Stimulated activated CD4-positive, alpha-beta T cell treated with anti-CD3 and anti-CD28 coated beads, Interleukin-2, amount 100 ng/mL, for 4 hours (primary cell): ENCODE measurements at places on chromosomes 5 and 9.

DNA sequence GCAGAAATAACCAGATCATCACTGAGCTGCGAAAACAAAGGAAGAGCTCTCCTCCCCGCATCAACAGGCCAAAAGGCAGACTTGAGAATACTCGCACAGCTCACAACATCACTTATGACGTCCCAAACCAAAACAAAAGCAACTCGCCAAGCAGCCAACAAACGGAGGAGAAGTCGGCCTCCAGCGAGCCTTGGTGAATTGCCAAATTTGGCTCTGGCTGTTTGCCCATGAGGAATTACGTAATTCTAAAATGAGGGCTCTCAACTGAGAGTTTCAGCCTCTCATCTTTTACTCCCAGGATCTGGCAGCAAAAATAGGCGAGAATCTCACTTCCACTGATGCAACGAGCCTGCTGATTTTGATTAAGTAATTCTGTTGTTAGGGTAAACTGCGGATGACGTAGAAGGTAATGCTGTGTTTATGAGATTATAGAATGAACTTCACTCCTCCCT lies 51.7 kb upstream of the SEMA6A start:
- no peak for DNase-seq

DNA sequence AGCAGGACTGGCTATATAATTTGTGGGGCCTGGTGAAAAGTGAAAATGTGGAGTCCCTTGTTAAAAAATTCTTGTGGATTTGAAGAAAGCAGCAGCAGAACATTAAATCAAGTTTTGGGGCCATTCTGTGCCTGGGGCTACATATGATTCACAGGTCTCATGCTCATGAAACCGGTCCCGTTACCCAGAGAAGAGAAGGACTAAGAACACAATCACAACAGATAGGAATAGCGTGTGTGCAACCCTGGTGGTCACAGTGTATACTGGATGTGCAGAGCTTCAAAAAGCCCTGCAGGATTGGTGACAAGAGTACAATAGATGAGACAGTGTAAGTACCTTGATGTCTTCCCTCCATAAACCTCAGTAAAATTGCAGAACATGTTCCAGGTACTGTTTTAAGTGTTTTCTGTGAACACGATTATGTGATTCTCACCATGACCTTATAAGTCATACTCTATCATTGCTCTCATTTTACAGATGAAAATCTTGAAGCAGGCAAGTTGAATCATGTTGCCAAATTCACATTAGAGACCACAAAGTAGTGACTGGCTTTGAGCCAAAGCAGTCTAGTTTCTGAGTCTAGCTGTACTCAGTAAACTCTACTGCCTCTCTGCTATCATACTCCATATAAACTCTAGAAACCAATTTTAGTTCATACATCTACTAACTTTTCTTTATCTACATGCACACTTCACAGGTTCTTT lies 636.5 kb downstream of the TAF11L14 start:
- DNase-seq, result no peak

DNA sequence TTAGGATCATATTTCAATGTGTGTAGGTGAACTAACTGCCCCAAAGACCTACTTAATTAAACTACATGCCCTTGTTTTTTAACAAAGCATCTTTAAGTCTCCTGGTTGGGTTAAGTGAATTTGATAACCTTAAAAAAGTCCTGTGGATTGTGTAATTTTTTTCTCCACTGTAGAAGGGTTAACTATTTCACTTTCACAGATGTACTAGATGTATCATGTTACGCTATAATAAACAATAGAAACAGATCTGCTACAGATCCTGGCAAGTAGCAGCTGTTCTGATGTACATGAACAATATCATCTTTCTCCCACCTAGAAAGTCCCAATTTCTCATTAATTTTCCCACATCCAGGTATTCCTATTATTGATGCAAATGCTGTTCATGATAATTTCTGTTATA lies 18.9 kb downstream of the KIF24 start:
- DNase-seq, result no peak

- no peak for DNase-seq
Measured at GRCh38 chr9:27440888-27441740, 83.0 kb upstream of the IFNK start.

- no peak for DNase-seq
Measured at GRCh38 chr5:132772291-132773070, 4.6 kb downstream of the SEPTIN8 start.

- DNase-seq, result no peak
Measured at GRCh38 chr5:148796936-148797335, 29.5 kb upstream of the ADRB2 start.
